GM06990 (cell line): ENCODE measurements at places on chromosomes 3 and 15.

- no peak for DNase-seq
Observed at GRCh38 chr3:130839813-130840212, 54.1 kb upstream of the ATP2C1 start.

DNA sequence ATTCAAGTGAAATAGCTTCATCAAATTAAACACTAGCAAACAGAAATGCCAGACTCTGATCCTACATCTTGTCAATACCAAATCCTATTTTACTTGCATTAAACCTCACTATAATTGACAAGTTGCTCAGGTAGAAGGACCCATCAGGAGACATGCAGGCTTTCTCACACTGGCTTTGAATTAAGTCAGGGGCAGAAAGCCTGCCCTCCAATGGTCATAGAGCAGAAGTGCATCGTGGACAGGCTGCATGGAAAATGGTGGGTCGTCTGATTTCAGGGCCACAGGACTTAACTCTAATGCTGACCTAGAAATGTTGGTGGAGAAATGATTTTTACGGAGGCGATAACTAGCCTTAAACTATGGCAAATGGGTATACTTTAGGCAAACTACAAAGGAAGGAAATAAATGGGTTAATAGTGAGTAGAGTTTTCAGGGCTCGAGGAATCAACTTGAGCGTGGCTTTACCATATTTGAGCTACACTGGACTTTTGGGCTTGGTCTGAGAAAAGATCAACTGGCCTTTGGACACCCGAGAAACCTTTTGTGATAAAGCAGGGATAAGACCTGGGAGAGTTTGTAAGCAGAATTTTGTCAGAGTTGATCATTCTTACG is 283.9 kb downstream of the GRM7 start:
- no peak for DNase-seq

DNA sequence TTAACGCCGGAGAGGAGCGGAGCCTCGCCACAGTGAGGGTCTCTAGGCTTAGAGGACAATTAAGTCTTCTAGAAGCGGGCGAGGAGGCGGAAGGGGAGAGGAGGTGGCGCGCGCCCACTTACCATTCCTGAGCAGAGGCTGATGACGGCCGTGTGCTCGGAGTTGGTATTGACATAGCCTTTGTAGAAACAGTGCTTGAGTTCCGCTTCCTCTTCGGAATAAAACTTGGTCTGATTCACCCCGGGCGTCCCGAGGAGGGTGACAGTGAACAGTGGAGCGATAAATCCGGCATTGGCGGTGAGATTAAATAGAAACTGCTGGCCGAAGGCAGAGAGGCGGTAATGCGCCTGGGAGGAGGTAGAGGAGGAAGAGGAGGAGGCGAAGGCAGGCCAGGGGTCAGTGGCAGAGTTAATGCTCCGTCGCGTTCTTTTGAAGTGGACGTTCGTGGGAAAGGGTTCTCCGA is 1.3 kb downstream of the ADAMTS9 start:
- peak; percentile 9 for DNase-seq

DNA sequence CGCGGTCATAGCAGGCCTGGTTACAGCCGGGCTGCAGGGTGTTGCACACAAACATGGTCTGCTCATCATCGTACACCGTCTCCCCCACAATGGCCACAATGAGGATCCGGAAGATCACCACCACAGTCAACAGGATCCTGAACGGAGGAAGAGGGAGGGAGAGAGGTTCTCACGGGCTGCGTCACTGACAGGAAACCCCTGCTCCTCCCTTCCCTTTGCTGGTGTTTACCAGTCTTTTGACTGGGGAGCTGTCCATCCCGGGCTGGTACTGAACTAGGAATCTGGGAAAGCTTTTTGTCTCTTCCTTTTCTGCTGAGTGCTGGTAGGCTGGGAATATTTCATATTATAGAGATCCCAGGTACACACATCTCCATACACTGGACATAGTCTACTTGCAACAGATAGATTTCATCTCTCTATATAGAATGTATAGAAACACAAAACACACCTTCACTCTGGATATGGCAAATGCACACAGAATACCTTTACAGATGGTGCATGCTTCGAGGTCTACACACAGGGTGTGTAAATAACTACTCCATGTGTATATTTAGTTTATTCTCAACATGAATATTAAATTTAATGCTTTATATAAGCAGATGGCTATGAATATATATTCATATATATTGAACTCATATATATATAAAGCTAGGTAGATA is 1.4 kb downstream of the GJD2 start:
- DNase-seq: no peak

DNA sequence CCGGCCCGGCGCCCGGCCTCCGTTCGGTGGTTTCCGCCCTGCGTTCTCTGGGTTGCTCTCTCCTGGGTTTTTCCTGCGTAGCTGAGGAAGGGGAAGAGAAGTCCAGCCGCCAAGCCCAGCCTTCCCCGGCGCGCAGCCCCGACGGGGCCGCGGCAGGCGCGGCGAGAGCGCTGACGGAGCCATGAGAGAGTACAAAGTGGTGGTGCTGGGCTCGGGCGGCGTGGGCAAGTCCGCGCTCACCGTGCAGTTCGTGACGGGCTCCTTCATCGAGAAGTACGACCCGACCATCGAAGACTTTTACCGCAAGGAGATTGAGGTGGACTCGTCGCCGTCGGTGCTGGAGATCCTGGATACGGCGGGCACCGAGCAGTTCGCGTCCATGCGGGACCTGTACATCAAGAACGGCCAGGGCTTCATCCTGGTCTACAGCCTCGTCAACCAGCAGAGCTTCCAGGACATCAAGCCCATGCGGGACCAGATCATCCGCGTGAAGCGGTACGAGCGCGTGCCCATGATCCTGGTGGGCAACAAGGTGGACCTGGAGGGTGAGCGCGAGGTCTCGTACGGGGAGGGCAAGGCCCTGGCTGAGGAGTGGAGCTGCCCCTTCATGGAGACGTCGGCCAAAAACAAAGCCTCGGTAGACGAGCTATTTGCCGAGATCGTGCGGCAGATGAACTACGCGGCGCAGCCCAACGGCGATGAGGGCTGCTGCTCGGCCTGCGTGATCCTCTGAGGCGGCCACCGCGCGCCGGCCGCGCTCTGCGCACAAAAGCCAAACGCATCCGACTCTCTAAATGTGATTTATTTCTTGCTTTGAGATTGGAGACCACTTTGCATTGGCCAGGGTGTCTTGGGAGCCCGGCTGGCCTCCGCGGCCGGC is 727 bp downstream of the RAP2B start:
- DNase-seq: peak; percentile 74
